ENCODE measurements at places on chromosomes 5 and 9.

GRCh38 chr5:157540124-157540523 lies 35.5 kb downstream of the ADAM19 start:
- no peak for DNase-seq

DNA sequence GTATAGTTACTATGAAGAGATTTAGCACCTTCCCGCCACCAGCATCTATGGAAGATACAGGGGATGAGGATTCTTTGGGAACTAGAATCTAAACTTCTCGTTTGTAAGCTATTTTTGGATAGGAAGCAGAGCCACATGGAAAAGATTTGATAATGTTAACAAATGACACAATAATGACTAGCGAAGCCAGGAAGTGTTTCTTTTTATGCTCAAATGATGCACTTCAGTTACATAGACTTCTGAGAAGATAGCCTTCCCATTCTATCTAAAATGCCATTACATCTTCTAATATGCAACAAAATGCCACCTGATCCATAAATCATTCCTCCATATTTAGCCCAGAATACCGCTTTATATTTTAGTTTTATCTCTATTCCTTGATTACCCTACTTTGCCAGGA lies 17.0 kb upstream of the TNC start:
- DNase-seq, result no peak

DNA sequence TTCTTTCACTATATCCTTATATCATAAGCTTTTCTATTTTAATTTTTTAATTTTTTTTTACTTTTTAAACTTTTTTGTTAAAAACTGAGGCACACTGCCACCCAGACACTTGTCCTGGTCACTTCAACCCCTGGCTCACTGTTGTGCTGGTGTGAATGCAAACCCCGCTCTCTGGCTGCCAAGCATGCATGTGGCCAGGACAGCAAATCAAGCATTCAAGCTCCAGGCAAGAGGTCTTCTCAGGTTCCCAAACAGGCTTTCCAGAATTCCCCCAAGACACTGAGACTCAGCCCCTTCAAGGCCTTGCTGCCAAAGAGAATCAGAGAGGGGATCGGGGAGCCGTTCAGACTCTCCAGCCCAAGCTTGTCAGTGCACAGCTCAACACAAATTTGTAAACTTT lies 139.9 kb downstream of the FANCC start:
- DNase-seq, result no peak

- DNase-seq, result no peak
These were observed 23.8 kb downstream of the GOLPH3 start for GRCh38 chr5:32150366-32150765.

GRCh38 chr9:80500300-80500699 lies 928.5 kb downstream of the TLE4 start:
- no peak for DNase-seq

DNA sequence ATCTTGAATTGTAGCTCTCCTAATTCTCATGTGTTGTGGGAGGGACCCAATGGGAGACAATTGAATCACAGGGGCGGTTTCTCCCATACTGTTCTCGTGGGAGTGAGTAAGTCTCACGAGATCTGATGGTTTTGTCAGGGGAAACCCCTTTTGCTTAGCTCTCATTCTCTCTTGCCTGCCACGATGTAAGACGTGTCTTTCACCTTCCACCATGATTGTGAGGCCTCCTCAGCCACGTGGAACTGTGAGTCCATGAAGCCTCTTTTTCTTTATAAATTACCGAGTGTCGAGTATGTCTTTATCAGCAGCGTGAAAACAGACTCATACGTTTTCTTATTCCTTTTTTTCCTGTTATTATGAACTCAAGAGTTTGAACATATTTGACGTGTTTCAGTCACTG lies 39.1 kb downstream of the RETREG1 start:
- DNase-seq, result no peak

DNA sequence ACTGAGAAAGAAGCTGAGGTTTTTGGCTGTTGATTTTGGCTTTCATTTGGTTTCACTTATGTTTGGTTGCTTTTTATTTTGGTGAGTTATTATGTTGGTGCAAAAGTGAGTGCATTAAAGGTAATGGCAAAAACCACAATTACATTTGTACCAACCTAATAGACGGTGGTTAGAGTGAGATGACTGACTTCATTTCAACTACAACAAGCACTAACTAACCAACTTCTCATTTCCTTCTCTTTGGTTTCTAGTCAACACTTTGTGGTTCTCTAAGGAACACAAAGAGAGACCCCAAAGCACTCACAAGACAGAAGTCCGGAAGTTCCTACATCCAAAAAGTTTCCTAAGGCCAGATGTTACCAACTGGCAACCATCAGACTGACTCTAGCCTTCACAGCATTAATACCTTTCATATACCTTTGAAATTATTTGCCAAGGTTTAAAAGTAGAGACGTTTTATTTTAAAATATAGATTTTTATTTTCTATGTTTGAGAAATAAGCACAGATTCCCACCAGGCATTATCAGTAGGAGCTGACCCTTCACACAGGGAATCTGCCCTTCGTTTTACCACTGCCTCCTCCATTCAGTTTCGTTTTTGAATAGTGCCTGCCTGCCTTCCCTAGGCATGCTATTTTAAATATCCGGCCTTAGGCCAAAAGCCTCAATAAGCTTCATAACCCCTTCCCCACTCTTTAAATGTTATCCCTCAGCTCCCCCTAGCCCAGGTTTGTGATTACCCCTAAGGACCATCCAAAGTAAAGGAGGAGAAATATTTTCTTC lies 301.1 kb upstream of the PTGER4 start:
- DNase-seq, result no peak

GRCh38 chr9:134489621-134490408 lies 151.8 kb upstream of the COL5A1 start:
- DNase-seq, result no peak

- DNase-seq, result peak; percentile 6
These were observed 384.5 kb upstream of the CDH6 start for GRCh38 chr5:30808996-30809395.

DNA sequence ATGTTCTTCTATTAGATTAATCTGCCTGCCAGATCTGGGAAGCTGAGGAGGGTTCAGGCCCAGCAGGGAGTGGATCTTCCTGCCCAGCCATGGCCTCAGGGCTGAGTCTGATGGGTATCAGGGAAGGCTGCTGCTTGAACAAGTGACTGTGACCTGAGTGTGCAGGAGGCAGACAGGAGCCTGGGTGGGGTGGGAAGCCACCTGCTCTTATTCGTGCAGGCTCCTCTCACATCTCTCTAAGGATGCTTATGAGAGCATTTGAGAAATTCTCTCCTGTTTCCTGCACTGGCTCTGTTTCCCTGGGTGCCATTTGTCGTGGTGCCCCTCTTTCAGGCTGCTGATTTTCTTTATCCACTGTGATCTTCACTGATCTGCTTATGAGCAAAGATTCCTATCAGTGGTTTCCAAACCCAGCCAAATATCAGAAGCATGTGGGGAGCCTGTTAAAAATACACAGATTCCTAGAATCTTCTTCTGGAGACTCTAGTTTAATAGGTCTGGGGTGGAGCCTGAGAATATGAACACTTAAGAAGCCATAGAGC lies 2.1 kb downstream of the RGS3 start:
- DNase-seq, result no peak

GRCh38 chr9:87245271-87245670 lies 252.4 kb upstream of the DAPK1 start:
- no peak for DNase-seq

GRCh38 chr9:129596541-129597331 lies 24.2 kb downstream of the C9orf50 start:
- peak; percentile 82 for DNase-seq

GRCh38 chr9:87973730-87974292 lies 522 bp downstream of the CDK20 start:
- DNase-seq, result no peak

- no peak for DNase-seq
These were observed 150.3 kb upstream of the SPRY4 start for GRCh38 chr5:142475102-142475513.

DNA sequence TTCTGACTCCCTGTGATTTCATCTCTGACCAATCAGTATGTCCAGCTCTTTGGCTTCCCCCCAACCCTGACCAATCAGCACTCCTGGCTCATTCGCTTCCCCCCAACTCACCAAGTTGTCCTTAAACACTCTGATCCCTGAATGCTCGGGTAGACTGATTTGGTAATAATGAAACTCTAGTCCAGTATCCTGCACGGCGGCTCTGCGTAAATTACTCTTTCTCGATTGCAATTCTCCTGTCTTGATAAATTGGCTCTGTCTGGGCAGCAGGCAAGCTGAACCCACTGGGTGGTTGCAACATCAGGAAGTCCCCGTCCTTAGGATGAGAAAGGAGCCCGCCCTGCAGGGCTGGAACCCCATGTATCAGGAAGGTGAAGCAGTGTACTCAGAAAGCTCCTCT lies 10.4 kb downstream of the FCN2 start:
- DNase-seq, result no peak

DNA sequence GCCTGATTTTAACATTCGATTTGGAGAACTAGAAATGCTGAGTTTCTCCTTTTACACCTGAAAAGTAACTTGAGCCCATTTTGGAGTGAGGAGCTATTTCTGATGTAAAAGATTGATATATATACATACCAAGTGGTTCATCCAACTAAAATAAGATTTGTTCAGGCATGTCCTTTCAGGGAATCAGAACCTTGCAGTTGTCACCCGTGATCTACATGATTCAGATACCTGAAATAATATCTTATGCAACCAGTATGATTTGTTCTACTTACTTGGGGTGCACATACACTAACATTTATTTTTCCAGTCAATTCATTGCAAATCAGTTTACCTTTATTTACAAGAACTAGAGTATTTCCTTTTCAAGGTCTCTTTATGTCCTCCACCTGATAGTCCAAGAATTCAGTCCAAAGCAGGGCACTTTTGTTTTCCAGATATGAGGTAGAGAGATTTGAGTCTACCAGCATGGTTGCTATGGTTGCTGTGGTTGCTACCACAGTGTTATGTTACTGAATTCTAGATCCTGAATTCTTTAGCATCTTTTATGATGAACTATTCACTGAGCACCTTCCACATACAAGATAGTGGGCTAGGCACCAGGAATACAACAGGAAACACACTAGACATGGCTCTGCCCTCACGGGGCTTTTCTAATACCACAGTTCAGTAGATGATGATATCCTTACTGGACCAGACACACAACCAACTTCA lies 49.3 kb downstream of the CCL28 start:
- DNase-seq, result no peak

GRCh38 chr5:180784497-180785097 lies 18.0 kb downstream of the MGAT1 start:
- peak; percentile 80 for DNase-seq

GRCh38 chr5:61735531-61735930 lies 403.5 kb downstream of the ZSWIM6 start:
- peak; percentile 6 for DNase-seq

- no peak for DNase-seq
These were observed 137.5 kb upstream of the DAP start for GRCh38 chr5:10898514-10898913.

- DNase-seq, result no peak
These were observed 78.8 kb upstream of the CTSL start for GRCh38 chr9:87647114-87647513.

- no peak for DNase-seq
These were observed 124.4 kb downstream of the PLK2 start for GRCh38 chr5:58335518-58335917.

DNA sequence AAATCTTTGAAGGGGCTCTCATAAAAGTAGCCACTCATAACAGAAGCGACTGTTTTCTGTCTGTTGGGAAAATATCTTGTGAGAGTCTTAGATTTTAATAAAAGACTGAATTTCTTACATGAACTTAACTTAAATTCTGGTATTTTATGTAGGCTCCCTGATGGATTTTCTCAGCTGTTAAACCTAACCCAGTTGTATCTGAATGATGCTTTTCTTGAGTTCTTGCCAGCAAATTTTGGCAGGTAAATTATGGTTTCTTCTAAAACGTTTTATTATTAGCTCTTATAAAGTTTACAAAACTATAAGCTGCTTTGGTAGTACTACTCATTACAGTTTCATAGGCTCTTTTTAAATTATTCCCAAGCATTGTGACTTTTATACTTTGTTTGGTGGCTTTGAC lies 87.0 kb downstream of the ERBIN start:
- DNase-seq, result no peak

GRCh38 chr5:435156-435790 lies 7.7 kb upstream of the EXOC3 start:
- no peak for DNase-seq

- no peak for DNase-seq
These were observed 408.8 kb downstream of the CDH10 start for GRCh38 chr5:24235946-24236345.

DNA sequence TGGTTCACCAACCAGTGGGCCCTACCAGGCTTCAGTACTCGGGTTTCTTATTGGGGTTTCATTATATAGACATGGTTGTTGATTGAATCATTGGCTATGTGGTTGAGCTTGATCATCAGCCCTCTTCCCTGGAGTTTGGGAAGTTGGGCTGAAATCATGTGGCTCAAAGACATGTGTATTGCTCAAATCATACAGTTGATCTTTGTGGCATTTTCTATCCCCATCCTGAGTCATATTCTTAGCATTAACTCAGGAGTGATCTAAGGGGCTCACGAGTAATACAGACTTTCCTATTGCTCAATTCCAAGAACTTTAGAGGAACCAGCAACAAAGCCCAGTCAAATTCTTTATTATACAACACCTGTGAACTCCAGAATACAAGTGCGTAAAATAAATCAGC lies 66.2 kb downstream of the SMC5 start:
- peak; percentile 70 for DNase-seq

DNA sequence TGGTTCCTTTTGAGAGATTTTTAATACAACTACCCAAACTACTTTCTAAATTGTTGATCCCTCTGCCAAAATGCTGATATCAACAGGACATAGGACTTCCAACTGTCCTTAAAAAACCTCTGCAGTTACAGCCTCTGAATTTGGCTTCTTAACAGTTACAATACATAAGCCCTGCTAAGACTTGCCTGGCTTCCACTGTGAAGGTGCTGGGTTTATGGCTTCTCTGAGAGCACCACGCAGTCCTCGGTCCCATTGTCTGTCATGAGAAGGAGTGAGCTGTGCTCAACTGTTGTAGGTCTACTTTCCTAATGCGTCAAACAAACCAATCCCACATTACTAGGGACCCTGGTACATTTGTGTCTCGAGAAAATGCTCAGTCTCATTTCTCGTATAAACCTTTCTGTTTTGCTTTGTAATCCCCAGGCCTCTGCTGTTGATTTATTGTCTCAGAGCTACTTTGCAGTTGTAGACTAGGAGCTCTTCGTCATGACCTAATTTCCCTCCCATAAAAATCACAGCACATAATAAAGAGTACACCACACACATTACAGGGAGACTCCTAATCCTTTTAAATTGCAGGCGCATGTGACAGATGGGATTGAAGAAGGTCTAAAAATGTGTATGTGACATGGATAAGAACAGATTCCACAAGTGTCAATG lies 274.9 kb downstream of the NR3C1 start:
- DNase-seq, result peak; percentile 42

DNA sequence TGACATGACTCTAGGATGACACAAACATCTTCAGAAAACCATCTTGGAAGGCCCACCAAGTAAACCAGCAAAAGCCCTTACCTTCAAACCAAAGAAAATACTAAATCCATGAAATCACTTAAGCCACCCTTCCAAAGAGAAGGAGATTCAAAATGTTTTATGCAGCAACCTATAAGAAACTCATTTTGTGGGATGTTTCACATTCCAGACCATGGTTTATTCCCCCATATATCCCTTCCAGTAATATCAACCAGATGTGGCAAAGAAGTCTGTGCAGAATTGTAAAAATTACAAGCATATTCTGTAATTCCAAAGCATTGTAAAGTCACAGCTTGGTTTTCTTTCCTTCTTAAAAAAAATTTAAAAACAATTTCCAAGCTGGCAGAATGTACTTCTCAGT lies 117.4 kb downstream of the SLIT3 start:
- DNase-seq, result peak; percentile 94

Measured in fibroblast of skin of abdomen (primary cell).